HepG2 (cell line): ENCODE measurements at places on chromosomes 11 and 22.

DNA sequence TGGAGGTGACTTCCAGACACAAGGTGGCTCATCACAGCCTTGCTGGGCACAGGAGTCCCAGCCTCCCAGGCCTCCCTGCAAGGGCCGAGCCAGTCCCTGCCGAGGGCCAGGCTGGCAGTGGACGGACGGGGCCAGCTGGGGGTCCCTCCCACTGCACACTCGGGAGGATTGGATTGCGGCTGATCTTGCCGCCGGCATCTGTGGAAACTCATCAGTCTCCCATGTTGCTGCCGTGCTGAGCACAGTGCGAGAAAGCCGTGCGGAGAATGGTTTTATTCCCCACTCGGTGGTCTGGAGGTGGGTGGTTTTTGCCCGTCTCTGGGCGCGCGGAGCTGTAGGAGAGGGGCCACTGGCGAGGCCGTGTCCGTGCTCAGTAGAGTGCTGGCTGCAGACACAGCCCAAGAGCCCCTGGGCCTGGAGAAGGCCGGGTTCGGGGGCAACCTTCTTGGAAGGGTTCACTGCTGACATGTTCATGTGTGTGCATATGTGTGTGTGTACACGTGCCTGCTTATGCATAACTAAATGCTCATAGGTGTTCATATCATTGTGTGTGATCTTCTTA is 1246.4 kb downstream of the BRD1 start:
- DNase-seq: no peak

GRCh38 chr22:45166932-45167331 is 3.2 kb downstream of the NUP50 start:
- DNase-seq: no peak

DNA sequence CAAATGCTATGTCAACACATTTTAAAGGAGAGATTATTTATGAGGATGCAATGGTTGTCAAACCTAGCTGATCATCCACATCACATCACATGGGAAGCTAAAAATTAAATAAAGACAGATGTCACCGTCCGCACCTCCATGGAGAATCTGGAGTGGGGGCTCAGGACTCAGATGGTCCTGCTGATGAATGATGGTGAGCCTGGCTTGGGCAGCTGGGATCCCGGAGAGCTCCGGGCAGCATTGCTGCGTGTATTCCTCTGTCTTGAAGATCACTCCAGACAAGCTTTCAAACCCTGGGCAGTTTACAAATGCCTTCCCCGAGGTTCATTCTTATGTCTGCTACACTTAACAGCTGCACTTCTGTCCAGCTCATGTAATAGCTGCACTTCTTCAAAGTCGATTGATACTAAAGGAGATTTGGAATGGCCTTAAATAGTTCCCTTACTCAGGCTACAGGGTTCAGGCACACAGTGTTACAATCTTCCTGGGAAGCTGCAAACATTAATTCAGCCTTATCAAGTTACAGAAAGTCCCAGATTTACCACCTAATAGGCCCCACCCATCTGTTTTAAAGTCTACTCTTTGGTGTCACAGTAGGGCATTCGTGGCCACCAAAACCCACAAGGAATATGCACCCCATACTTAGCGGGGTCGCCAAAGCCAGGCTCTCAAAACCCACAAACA is 34.7 kb upstream of the CSNK2A3 start:
- no peak for DNase-seq

DNA sequence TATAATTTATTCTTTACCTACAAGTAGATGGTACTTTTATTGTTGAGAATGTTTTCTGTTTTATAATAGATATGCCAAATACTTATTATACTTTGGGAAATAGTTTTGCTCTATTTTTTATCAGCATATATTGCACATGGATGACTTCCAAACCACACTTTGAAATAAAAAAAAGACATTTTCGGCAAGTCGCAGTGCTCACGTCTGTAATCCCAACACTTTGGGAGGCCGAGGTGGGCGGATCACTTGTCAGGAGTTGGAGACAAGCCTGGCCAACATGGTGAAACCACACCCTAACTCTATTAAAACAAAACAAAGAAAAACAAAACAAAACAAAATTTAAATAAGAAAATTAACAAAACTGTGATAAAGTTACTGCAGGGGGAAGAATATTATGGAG is 983.9 kb upstream of the CNTN5 start:
- DNase-seq: no peak

DNA sequence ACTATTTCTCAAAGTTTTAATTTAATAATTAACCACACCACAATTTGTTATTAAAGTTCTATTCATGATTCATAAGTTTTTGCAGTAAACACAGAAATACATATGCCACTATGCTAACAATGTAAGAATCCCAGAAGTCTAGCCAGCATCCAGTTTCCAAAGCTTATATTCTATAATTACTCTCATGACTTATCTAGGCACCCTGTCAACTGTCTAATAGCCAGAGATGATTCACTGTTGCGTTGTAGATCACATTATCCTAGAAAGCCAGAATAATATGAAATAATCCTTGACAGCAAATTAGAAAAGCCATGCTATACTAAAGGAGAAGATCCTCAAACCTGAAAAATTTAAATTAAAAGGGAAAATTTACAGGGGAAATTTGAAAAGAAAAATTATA is 141.0 kb downstream of the SOX6 start:
- DNase-seq: no peak

DNA sequence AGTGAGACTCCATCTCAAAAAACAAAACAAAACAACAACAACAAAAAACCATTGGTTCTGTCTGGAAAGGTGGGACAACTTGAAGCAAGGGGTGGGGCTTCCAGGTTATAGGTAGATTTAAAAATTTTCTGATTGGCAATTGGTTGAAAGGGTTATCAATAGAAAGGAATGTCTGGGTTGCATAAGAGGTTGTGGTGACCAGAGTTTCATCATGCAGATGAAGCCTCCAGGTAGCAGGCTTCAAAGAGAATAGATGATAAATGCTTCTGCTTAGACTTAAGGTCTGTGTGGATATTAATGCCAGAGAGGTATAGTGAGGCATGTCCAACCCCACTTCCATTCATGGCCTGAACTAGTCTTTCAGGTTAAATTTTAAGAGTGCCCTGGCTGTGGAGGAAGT is 116.6 kb downstream of the NAT10 start:
- DNase-seq: no peak

GRCh38 chr11:121451178-121451985 is 732 bp upstream of the SORL1 start:
- peak; percentile 43 for DNase-seq

GRCh38 chr22:49972163-49973017 is 11.8 kb downstream of the PIM3 start:
- DNase-seq: no peak

DNA sequence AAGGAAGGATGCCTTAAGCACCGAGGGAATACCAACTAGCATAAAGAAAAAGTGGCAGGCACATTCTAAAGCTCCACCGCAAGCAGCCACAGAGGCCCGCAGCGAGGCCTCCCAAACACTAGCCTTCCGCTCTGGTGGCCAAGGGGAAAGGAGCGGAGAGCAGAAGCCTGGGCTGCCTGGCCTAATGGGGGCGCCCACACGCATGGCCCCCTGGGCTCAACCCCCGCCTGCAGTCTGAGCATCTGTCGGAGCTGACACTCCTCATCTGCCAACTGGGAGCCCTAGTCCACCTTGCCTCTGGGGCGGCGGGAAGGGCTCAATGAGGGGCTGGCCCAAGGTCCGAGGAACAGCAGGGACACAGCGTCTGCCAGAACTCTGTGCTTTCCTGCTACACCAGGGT is 50.1 kb upstream of the WNT11 start:
- no peak for DNase-seq

- DNase-seq: no peak
These were observed 568 bp upstream of the BIK start for GRCh38 chr22:43109921-43110443.
